ENCODE measurements at places on chromosomes 5 and 9.
A peak's percentile ranks its signal among the peaks of the same experiment; 100 is the strongest.

- no peak for DNase-seq
Measured at GRCh38 chr5:176803068-176803942, 7.1 kb upstream of the UNC5A start.

DNA sequence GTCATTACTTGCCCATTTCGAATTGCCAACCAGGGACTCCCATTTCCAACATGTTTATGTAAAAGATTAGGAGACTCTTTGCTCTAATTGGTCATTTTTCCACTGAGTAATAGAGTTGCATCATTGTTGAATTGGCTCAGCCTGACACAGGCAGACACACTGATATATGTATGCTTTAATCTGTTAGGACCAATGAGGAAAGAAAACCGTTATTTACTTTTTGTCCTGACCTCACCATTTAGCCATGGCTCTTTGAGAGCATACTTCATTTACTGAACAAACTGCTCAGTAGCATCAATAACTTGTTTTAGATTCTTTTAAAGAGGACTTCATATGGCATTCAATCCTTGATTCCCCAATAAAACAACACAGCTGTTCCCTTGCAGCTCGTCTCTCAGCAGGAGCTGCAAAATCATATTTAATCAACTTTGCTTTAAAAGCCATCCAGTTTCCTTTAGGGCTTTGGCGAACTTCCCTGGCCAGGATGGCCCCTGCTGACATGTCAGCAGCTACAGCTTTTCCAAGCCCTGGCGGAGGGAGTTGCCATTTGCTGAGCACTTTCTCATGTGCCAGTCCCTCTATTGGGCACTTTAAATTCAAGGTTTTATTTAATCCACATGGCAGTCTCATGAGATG is 251.5 kb upstream of the TNC start:
- DNase-seq, result no peak

DNA sequence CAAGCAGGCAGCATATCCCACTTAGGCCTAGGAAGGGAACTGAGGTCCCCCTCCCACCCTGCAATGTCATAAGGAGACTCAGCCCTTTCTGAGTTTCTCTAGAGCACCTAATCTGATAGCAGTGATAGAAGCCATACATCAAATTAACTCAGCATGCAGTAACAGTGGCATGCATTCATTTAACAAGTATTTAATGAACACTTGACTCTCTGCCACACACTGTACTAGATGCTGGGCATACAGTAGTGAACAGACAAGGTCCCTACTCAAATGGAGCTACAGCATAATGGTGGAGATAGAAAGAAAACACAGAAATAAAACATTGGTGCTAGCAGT is 58.6 kb downstream of the SLC22A5 start:
- no peak for DNase-seq

- DNase-seq, result no peak
Measured at GRCh38 chr9:5095795-5096194, 89.6 kb downstream of the INSL6 start.

DNA sequence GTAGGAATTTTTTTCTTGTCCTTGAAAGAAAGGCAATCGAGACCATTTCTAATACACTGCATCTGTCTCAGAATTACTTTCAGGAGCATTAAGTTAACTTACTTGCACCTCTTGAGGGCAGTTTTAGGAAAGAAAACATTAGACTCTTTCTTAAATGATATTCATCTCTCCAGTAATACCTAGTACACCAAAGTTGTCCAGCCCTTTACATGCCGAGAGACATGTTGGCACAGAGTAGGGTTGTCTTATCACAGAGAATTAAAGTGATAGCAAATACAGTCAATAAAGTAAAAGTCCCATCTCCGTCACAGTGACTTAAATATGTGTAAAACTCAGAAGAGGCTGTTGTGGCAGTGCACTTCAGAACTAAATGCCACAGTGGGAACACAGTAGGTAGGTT is 154.3 kb upstream of the KCNN2 start:
- no peak for DNase-seq

- no peak for DNase-seq
Measured at GRCh38 chr9:126036881-126037291, 289.7 kb downstream of the PBX3 start.

DNA sequence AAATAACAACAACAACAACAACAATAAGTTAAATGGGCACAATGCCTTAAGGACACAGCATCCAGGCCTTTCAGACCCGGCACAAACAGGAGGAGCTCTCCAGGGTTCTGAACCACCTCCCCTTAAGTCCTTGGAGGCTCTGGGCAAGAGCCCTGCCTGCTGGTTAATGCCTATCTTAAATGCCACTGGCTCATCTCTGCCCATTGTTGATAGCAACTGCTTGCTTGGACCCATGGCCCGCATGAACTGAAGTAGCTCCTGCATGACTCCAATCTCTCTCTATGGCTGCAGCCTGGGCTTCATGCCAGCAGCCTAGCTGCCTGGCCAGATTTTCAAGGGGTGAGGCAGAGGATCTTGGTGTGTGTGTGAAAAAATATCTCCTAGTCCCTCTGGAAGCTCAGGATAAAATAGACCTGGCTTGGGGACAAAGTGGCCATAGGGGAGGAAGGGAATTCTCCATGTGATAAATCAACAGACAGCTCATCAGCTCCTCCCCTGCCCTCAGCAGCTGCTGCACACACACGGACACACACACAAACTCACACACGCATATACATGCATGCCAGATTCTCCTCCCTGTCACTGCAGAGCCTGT is 27.4 kb downstream of the FAM219A start:
- DNase-seq, result no peak

GRCh38 chr9:3662671-3663070 is 136.9 kb upstream of the RFX3 start:
- DNase-seq, result no peak

DNA sequence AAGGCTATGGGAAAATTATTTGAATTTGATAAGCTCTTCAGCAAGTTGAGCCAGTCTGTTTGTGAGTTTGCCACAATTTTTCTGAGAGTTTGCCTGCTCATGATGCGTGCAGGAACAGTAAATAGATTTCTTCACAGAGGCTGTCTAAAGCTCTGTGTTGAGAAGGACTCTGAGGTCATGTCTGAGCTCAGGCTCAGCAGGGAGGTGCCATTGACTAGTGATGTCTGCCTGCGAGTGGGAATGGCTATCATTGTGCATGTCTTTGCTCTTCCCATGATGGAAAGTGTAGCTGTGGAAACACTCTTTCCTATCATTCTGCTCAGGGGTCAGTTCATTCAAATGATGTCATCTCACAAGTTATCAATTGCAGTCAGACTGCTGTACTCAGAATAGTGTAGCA is 142.8 kb downstream of the RASEF start:
- DNase-seq, result no peak

DNA sequence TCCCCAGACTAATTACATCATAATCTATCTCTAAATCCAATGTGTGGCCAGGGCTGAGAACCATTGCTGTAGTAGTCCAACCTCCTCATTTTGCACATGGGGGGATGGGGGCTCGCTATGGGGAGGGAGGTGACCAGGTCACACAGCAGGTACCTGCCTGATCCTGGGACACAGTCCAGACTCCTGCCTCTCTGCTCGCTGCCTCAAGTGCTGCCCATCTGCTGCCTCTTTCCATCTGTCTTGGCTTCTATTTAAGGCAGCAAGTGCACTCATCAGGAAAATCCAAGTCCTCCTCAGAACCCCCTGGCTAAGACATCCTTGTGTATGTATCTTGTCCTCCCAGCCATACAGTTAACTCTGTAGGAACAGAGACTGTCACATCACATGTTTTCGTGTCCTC is 57.7 kb upstream of the FRRS1L start:
- DNase-seq, result no peak

DNA sequence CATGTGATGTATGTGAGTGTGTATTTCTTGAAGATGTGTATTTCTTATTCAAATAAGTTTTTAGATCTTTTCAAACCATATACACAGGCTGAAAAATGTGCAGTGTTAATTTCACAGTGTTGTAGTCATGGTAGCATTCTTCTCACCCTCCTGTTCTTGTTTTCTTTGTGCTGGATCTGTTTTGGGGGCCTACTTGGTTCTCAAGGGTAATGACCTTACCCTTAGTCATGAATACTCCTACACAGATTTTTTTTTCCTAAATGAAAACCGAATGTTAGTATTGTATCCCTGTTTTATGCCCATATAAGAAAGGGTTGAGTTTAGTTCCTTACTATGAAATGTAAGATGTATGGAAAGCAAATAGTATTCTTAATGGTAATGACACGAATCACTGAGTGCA is 88.0 kb downstream of the SLC44A1 start:
- no peak for DNase-seq

DNA sequence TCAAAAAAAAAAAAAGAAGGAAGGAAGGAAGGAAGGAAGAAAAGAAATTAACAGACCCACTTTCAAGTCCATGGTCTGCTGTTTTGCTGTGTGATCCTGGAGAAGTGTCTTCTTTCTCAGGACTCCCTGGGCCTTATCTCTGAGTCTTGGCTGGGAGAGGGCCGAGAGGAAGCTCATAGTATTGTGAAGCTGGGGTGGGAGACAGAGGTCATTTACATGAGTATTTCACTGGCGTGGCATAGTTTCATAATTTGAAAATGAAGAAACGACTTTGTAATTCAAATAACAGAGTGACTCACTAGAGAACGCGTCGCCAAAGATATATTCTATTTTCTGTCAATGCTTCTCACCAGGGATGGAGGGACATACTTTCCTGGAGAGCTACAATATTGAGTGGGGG is 2.4 kb upstream of the C9orf50 start:
- DNase-seq, result no peak

GRCh38 chr5:2877522-2877921 is 126.0 kb upstream of the IRX2 start:
- DNase-seq, result peak; percentile 68

DNA sequence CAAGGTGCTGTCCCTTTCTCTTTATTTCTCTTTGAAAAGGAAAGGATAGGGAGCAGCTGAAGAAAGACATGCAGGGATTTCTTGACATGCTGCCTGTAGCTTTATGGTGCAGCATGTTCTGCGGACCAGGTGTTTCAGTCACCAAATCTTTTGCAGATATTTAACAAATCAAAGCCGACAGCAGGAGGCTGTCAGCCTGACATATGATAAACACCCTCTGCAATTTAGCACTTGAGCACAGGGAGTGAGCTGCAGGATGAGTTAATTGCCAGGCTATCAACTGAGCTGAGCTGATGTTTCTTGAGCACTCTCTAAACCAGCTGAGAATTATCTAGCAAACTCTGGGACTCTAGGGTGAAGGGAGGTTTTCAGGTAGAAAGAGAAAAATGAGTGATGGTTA is 212.8 kb upstream of the ATP10B start:
- no peak for DNase-seq

DNA sequence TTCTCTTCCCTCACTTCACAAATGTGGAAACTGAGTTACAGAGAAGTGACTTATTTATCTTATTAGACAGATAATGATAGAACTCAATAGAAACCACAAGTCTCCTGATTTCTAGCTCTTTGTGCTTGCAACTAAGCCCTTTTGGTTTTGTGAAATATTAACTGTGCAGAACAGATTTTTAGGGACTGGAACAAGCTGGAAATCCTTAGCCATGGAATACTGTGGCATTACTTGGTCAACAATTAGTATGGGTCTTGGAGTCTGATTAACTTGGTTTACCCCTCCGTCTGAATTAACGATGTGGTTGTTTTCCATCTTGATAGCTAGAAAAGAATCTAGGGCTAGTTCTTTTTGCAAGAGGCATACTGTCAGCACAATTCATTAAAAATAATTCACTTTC is 584 bp upstream of the KLF9 start:
- DNase-seq, result no peak

- DNase-seq, result no peak
Measured at GRCh38 chr9:6910032-6910431, 152.3 kb downstream of the KDM4C start.

DNA sequence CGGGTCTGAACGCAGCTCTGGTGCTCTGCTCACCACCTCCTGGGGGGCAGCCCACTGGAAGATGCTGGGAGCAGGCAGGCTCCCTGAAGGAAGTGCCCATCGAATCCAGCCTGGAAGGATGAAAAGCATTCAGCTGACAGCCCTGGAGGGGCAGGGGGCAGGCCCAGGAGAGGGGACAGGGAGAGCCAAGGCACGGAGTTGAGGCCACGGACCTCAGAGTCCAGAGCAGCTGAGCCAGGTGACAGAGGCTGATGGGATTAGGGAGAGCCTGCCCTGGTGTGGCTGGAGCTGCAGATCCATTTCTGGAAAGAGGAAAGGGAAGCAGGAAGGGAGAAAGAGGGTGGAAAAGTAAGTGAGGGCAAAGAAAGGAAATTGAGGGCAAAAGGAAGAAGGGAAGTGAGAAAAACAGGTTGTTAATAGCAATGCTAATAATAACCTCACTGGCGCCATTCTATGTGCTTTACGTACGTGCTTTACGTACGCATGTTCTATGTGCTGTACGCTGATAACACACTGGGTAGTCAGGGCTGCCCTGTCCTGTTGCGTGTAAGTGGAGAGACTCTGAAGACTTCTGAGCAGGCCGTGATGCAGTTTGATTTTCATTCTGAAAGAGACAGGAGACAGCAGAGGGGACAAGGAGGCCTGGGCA is 52.6 kb downstream of the LMX1B start:
- no peak for DNase-seq

DNA sequence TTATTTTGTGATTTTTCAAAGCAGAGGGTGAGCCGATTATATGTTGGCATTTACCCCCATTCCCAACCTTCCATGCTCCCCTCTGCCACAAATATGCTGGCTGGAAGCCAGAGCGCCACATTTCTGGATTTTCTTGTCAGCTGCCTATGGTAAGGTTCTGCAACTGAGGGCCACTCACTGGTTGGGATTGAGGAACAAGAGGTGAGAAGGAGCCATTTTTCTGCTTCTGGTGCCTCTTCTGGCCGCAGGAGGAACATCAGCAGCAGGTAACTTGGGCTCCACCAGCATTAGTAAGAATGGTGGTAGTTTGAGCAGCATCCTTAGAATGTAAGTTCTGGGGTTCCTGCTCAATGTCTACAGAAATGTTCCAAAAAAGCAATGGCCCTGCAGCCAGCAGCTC is 159.5 kb upstream of the MAST4 start:
- DNase-seq, result no peak

DNA sequence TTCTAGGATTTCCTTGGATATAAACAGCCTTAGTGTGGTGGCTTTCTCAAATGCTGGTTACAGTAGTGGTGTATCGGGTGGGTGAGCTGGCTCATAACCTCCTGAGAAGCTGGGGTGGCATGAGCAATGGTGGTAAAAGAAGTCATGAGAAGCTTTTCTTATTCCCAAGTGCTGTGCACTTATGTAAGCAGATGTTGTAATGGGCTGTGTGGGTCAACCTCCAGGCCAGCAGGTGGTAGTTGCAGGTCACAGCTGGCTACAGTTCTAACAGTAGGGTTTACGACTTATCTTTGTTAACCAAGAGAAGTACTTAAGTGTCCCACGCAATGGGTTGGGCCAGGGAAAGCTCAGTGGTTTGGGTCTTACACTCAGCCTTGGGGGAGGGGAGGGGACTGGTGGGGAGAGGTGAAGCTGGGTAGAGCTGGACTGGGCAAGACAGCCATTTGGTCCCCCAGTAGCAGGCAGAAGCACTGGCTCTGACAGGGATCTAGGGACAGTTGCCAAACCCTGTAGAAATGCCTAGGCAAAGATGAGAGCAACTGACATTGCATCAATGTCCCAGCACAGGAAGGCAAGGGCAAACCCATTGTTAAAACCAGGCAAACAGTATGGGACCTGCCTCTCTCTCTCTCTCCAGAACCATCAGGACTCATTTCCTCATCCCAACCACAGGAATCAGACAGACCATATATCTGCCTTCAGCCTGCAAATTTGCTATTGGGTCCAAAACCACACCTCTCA is 76.8 kb downstream of the RNF130 start:
- no peak for DNase-seq

- no peak for DNase-seq
Measured at GRCh38 chr5:107146901-107147300, 523.8 kb downstream of the EFNA5 start.

Data from hippocampal formation (tissue), 2 donors.